ENCODE measurements at places on chromosomes 2 and 18.

GRCh38 chr2:204632410-204632809, 87.1 kb downstream of the PARD3B start:
- DNase-seq = no peak

- DNase-seq = no peak
Observed at GRCh38 chr2:141301551-141301950, 829.3 kb downstream of the LRP1B start.

DNA sequence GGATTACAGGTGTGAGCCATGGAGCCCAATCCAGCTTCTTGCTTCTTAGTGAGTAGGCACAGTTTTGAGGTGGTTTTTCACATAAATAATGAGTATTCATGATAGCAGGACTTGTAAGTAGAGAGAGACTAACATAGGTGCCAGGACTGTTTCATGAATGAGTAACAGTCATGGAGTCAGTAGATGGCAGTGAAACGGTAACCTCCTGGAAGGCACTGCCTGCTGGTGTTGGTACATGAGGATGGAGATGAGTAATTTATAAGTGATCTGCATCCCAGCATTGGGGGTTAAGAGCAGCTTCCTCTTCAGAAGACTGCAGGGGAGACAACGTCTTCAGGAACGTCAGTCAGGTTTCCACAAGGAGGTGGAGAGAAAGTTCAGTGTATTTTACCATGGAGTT, 143.8 kb downstream of the HAUS1 start:
- no peak for DNase-seq

DNA sequence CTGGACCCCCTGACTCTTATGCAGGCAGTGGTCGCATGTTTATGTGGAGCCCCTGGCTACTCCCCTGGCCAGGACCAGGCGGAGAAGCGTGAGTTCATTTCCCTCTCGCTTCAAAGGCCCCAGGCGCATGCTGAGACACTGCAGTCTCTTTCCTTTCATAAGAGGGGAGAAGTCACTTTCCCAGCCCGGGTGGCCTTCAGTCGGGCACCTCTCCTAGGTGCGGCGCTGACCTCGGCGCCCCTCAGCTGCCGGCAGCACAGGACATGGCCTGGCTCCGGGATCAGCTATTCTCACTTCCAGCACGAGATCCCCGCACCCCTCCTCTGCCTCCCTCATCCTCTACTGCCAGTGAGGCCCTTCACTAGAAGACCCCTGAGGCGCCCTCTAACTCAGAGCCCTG, 184.7 kb upstream of the PXDN start:
- no peak for DNase-seq

DNA sequence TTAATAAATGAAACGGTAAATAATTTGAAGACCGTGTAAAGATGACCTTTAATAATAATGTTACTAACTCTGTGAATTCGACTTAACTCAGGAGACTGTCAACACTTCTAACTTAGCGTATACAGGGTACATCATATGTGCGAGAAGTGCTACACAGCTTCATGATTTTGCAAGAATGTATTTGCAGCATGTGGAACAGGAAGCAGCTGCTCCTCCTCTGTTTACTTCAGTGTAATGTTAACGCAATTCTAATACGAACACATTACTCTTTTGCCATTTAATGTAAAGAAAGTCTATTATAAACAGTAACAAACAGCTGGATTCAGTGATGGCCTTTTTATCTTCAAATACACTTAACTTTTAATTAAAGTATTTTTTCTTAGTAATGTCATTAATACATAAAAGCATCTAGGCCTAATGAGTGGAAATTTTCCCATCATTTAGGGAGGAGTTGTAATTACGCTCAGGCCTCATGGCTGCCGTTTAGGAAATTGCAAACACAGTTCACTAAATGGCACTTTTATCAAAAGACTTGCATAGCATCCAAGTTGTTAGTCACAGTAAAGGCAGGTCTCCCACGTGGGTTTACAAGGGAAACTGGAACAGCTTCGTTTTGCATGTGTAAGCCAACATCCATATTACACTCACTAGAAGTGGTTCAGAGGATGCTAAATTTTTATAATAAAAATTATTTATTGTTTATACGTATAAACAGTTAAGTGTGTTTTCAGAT, 635.7 kb downstream of the FBXO15 start:
- DNase-seq = peak; percentile 15

DNA sequence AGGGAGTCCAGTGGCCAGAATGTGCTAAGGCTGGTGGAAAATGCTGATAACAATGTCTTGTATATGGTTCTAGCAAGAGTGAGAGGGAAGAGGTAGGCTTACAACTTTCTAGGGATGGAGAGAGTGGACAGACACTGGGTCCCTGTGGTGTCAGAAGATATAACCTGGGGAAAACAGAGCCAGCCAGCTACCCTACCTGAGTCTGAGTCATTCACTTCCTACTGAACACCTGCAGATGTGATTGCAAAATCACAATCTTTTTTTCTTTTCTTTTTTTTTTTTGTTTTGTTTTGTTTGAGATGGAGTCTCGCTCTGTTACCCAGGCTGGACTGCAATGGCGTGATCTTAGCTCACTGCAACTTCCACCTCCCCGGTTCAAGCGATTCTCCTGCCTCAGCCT, 7.3 kb downstream of the TET3 start:
- no peak for DNase-seq

GRCh38 chr18:7632152-7633098, 65.3 kb downstream of the PTPRM start:
- no peak for DNase-seq

GRCh38 chr2:101766871-101767739, 69.6 kb downstream of the MAP4K4 start:
- no peak for DNase-seq

DNA sequence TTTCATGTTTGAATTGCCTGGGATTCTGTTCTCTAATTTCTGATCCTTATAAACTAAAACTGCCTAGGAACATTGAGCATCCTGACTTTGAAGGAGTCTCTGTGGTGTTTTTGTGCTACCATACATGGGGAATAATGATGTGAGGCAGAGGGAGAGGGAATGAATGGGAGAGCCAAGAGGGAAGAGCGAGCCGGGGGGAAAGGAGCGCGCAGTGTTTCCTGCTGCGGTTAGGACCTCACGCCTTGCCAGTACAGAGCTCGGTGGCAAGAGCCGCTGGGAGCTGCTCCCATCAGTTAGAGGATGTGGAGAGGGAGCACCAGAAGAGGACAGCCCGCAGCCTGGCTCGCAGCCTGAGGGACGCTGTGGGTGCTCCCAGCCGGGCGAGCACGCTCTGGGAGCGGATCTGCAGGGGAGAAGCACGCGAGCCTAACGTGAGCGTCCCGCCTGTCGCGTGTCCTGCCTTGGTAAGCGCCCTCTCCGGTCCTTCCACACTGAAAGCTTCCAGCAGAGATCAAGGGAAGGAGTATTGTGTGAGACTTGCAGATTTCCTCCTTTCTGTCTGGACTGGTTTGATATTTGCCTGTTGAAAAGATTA, 114.7 kb downstream of the FAM210A start:
- no peak for DNase-seq

GRCh38 chr2:112157472-112157871, 19.3 kb downstream of the FBLN7 start:
- DNase-seq = no peak

GRCh38 chr2:237643582-237644380, 16.4 kb downstream of the LRRFIP1 start:
- DNase-seq = no peak

- no peak for DNase-seq
Observed at GRCh38 chr2:160367887-160368286, 125.7 kb downstream of the RBMS1 start.

DNA sequence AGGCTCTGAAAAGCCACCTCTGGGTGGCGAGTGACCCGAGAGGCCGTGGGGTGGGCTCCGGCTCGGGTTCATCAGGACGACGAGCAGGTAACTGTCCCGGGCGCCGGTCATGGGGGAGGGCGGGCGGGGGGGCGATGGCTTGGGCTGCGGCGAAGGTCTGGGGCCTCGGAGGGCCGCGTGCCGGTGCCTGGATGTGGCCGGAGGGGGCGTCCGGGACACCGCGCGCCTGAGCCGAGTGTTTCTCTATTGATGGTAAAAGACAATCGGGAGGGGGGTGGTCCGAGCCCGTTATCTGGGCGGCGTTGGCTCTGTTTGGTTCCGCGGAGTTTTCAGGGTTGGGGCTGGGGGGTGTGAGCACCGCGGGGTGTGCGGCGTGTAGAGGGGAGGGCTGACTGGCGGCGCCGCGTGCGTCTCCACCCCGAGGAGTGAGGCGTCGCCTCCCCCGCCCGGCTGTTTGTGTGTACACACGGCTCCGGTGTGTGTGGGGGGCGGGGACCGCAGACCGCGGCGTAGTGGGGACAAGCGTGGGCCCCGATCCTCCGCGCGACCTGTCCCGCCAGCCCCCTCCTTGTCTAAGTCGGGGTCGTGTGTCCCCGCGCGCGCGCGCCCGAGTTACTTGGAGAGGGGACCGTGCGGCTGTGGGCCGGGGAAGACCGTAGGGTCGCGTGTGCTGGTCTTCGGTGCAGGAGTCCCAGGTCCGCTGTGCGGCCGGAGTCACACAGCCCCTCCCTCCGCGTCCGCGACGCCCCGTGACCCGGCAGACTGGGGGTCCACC, 1.6 kb downstream of the CTIF start:
- peak; percentile 47 for DNase-seq

DNA sequence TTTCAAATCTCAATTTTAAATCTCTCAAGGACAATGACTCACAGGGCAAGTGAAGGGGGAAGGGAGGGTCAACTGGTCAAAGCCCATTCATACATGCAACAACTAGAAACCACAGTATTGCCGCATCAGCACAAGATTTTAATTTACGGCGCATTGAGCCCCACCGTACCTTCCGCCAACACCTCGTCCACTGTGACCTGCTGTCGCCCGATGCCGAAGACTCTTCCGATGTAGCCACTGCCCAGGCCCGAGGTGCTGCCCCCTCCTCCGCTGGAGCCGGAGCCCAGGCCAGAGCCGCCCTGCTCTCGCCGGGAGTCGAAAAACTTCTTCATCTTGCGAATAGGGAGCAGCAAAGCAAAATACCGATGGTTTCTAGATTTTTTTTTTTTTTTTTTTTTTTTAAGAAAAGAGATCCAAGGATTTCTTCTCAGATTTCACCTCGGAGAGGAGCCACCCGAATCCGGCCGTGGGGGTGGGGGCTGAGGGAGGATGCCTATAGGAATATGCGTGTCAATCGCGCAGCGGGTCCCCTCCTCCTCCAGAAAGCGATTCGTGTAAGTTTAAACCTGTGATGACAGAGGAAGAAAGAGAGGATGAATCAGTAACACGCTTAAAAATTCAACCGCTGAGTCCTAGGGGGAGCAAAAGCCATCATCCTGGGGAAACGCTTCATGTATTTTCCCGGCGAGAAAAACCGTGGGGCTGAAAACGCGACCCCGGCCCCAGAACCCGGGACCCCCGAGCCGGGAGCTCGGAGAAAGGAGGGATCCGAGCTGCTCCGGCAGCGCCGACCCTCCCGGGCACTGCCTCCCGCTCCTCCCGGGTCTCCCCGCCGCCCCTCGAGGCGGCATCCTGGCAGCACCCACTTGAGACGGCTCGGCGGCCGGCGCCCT, 584 bp downstream of the AAK1 start:
- DNase-seq = peak; percentile 54

DNA sequence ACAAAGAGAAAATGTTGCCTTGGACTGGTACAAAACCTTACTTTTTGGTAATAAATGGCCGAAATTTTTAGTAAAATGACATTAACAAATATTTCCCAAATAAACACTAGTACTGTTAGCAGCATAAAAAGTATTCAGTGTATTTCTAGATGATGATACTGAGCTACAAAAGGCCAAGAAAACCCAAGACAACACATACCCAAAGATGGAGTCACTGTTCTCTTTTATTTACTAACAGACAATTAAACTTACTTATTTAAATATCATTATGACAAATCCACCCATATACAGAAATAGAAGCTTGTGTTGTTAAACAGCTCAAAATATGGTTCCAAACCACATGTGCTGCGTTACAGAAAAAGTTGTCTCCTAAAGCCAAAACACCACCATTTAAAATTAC, 239.9 kb downstream of the ZEB2 start:
- DNase-seq = no peak

DNA sequence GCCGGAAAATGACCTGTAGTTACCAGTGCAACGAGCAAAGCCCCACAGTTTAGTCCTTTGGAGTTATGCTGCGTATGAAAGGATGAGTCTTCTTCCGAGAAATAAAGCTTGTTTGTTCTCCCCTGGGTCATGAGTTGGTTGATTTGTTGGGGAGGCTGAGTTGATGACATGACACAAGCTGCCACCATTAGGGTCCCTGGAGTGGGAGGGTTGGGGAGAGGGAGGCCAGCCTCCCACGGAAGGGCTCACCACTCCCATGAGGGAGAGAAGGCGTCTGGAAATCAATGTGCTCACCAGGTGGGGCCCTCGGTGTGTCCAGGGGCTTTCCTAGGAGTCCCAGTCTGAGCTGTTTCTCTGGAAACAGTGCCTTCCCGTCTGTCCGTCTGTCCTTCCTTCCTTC, 7.4 kb upstream of the DGKD start:
- DNase-seq = no peak

DNA sequence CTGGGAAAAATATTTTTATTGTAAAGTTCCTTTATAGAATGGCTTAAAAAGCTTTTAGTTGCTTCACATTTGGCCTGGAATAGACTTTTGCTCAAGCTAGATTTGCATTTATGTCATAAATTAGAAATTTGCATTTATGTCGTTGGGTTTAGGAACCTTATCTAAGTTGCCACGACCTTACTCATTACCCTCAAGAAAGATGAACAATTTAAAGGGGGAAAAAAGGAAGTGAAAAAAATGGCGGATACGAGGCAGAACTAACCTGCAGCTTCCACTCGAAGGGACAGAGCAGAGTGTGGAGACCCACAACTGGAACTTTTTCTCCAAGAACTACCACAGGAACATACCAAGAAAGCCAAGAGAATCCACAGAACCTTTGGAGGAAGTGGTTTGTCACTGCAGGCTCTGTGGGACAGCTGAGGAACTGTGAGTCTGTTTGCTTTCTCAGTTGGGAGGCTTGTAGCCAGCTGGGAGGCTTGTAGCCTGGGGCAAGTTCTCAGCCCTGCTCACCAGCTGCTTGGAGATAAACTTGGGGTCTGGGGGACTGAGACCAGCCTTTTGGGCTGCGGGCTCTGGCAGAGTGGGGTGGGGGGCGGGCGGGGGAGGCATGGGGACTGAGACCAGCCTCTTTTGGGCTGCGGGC, 349.9 kb upstream of the MEIS1 start:
- no peak for DNase-seq

GRCh38 chr2:188647430-188648070, 326.6 kb upstream of the COL3A1 start:
- DNase-seq = no peak

DNA sequence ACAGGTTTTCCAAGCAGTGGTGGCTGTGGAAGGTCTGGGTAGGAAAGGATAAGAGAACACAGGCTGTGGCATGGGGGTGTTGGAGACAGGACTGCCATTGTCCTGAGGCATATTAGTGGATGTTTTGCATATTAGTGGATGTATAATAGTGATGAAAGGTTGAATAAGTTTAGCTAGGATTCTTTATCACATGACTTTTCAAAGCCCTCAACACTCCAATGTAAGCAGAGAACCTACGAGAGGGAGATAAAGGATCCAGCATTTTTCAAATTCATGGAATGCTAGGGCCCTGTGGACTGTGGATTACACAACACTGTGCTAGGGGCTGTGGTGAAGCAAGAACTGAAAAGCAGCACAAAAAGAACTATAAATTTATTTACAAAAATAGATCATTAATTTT, 63.2 kb downstream of the POLE4 start:
- no peak for DNase-seq
